ENCODE measurements at places on chromosomes 5 and 9. TPM values are rescaled to one million over a fixed set of nuclear protein-coding genes. Genes with fewer than 3 reads are reported as not detected.

Gene STKLD1
- 0.17 TPM for total RNA-seq

Gene SH2D3C
- total RNA-seq, result not detected

Gene SH3GL2
- not detected for total RNA-seq

Gene MORN5
- total RNA-seq, result not detected

Gene GFI1B
- not detected for total RNA-seq

Gene TNFSF8
- not detected for total RNA-seq

Measured in Caki2 (cell line).